ENCODE measurements at places on chromosomes 12 and 14.

GRCh38 chr12:48121522-48121921 lies 2.4 kb downstream of the PFKM start:
- no peak for DNase-seq

- DNase-seq, result no peak
Measured at GRCh38 chr12:41264281-41264680, 76.2 kb downstream of the PDZRN4 start.

- DNase-seq, result no peak
Measured at GRCh38 chr14:104227806-104228205, 89.4 kb downstream of the KIF26A start.

- DNase-seq, result no peak
Measured at GRCh38 chr14:87161502-87161901, 831.5 kb downstream of the GALC start.

DNA sequence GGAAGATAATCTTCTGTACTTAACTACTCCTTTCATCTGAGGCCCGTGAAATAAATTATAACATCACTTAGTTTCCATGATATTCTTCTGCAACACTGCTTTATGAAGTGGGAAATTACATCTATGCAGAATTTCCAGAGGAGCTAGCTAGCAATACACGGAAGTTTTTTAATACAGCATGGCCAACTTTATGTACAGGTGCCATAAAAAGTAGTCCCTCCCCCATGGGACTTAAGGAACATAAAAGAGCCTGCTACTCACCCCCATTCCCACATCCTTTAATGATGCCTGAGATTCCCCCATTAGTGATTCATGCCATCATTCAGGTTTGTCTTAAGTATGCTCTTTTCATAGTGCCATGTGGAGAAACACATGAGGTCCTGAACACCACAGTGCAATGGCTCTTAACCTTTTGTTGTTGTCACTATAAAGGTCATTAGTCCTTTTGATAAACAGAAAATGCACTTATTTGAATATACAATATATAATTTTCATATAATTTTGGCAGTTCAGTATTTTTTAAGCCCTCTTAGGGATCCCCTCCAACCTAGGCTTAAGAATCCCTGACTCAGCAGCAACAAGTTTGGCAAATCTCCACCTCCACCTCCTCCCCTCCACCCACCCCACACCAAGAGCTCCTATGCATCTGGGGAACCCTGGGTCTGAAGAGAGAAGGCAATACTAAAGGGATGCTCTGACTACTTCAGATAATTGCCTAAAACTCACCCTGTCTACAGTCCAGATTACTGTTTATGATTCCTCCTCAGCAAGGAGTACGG lies 37.3 kb downstream of the DCAF5 start:
- no peak for DNase-seq

DNA sequence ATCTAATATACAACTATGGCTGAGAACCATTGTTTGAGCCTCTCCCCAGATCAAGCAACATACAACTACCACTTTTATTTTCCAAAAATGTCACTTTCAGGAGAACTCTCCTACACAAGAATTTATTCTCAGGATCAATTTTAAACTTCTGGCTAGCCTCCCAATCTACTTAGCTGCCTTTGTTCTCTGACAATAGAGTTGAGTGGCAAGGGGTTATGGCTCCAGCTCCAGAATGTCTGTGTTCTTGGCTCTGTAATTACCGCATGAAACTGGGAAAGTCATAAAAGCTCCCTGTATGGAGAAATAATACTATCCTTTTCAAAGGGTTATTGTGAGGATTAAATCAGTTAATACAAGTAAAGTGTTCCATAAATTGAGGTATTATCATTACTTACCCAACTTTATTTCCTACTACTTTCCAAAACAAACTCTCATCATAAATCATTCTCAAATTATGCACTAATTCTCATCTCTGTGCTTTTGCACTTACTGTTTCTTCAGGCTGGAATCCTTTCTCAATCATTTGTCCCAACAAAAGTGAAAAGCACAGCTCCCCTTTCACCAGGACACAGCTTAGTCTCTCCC lies 121.9 kb downstream of the GARIN6 start:
- no peak for DNase-seq

GRCh38 chr14:69571449-69572029 lies 3.1 kb downstream of the CCDC177 start:
- no peak for DNase-seq

DNA sequence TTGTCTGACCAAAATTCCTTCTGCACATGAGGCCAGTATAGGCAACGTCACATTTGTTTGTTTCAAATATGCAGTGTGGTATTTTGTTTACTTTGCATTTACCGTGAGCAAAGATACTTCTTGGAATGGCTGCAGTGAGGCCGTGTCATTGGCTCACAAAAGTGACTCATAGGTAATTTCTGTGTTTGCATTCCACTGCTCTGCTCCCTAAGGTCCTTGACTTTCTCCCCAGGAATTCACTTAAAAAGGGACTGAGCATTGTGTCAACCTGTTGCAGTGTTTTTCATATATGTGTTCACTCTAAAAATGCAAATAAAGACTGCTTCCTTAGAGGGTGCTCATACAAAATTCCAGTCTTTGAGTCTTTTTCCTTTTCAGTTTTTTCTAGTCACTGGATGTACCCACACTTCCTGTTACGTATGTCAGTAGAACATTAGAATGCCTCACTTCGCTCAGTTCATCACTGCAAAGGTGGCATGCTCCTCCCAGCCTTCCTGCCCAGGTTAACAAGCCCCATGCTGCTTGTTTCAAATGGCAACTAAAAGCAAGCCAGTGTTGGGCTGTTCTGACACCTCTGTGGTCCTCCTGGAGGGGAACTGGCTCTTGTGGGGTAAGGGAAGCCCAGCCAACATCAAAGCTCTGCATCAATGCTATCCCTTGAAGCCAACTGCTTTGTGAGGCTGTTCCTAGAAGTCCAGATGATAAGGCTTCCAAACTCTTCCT lies 9.1 kb downstream of the C12orf76 start:
- DNase-seq, result no peak

- no peak for DNase-seq
Measured at GRCh38 chr12:122028905-122029560, 7.3 kb downstream of the BCL7A start.

GRCh38 chr12:132150780-132151144 lies 6.5 kb downstream of the NOC4L start:
- no peak for DNase-seq

DNA sequence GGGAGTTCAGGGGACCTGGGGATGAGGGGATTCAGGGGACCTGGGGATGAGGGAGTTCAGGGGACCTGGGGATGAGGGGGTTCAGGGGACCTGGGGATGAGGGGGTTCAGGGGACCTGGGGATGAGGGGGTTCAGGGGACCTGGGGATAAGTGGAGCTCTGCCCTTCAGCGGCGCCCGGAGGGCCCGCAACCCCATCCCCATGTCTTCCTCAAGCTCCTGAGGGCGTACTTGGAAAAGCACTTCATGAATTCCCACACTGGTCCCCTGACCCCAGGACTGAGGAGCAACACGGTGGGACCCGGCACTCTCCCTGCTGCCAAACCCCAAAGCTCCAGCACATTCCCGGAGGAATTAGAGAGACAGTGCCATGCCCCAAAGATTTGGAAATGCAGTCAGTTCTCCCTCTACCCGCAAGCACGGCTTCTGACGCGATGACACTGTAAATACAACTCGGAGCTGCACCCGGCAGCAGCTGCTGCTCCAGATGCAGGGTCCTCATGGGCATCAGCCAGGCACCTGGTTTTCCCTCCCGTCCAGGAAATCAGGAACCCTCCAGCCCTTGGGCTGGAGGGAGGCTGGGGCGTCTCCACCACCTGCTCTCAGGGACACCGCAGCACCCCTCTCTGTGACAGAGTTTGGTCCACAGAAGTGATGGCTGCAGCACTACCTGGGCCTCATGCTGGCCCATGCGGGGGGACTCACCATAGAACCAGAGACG lies 32.8 kb upstream of the C14orf180 start:
- DNase-seq, result no peak

- no peak for DNase-seq
Measured at GRCh38 chr12:69278814-69279782, 39.7 kb downstream of the CPSF6 start.

DNA sequence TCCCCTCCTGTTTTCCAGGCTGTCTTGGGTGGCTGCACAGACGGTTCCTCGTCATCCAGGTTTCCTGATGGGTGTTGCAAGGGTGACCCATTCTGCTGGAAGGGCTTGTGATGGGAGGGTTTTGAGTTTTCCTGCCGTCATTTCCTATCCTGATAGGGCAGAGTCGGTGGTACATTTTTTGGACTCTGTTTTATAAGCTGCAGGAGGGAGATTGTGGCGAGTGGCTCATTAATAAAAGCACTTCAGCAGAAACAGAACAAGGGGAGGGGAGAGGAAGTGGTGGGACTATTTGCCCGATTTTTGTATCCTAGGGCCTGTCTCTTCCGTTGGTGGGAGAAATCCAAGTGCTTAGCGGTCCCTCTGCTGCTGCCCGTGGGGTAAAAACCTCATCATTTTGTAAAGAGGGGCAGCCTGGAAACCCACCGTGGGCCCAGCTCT lies 40.0 kb downstream of the TSPAN9 start:
- DNase-seq, result no peak

- no peak for DNase-seq
Measured at GRCh38 chr12:48998497-48999353, 450 bp downstream of the DDN start.

GRCh38 chr14:105878554-105878953 lies 352.2 kb downstream of the TMEM121 start:
- DNase-seq, result no peak

- DNase-seq, result no peak
Measured at GRCh38 chr14:56211844-56212243, 93.6 kb downstream of the PELI2 start.

GRCh38 chr14:51807356-51807755 lies 53.1 kb upstream of the GNG2 start:
- no peak for DNase-seq

GRCh38 chr12:24522736-24523135 lies 426.2 kb downstream of the BCAT1 start:
- no peak for DNase-seq

DNA sequence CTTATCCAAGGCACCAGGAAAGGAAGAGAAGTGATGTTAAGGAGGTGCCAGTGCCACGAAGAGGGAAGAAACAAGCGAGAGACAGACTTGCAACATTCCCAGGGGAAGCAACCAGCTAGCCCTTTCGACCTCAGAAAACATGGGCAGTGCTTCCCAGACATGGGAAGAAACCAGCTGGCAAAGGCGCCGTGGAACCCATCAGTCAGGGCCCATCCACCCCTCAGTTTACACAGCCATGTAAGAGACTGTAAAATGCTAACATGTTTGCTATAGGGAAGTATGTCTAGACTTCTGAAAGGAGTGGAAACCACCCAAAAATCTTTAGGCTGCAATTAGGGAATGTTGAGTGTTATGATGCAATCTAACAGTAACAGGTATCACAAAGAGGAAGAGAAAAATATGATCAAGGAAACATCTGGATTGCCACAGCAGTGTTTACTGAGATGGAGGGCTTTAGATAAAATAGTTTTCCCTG lies 26.3 kb downstream of the ANAPC5 start:
- DNase-seq, result no peak

DNA sequence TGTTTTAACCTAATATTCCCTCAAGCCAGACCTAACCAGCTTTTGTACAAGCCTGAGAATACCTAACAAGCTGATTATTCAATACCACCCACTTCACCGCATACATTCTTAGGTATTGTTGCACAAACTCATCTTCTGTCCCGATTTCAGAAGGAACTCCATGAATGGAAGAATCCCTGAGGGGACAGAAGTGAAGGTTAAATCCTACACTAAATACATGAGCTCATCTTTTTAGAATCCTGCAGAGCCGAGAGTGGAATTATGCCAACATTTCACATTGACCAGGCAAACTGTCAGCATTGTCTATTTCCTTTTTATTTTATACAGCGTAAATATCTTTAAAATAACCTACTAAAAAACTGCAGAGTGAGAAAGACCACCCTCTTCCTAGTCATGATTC lies 140.7 kb upstream of the PRICKLE1 start:
- DNase-seq, result no peak

GRCh38 chr12:104494137-104494792 lies 37.5 kb downstream of the CHST11 start:
- DNase-seq, result no peak

DNA sequence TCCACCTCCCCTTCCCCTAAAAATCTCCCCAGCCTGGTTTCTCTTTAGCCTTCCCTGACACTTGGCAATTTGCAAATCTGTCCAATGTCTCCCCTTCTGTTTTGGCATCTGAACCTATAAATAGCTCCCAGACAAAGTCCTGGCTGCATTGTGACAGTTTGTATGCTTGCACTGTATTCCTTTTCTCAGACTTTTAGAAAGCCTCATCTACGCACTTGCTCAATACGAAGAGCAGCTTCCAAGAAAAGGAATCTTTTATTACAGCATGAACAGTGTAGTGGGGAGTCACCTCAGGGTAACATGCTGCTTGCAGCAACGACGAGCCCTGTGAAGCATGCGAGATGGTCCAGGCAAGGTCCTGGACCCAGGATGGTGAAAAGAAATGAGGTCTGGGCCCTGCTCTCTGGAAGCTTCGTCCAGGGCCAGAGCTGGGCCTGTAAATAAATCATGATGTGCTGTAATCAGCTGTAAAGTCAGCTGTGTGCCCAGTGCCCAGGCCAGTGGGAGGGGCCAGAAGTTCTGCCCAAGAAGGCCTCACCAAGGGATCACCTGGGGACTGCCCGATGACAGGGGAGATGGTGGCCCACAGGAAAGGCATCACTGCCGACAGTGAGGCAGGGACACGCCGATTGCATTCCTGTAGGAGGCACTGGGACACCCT lies 88.3 kb downstream of the RIN3 start:
- no peak for DNase-seq

GRCh38 chr12:78249578-78249977 lies 418.9 kb downstream of the NAV3 start:
- no peak for DNase-seq
